Heart left ventricle (tissue), 16 donors: ENCODE measurements at places on chromosomes 7 and 10. TPM values are rescaled to one million over a fixed set of nuclear protein-coding genes. Genes with fewer than 3 reads are reported as not detected.
A peak's percentile ranks its signal among the peaks of the same experiment; 100 is the strongest.

DNA sequence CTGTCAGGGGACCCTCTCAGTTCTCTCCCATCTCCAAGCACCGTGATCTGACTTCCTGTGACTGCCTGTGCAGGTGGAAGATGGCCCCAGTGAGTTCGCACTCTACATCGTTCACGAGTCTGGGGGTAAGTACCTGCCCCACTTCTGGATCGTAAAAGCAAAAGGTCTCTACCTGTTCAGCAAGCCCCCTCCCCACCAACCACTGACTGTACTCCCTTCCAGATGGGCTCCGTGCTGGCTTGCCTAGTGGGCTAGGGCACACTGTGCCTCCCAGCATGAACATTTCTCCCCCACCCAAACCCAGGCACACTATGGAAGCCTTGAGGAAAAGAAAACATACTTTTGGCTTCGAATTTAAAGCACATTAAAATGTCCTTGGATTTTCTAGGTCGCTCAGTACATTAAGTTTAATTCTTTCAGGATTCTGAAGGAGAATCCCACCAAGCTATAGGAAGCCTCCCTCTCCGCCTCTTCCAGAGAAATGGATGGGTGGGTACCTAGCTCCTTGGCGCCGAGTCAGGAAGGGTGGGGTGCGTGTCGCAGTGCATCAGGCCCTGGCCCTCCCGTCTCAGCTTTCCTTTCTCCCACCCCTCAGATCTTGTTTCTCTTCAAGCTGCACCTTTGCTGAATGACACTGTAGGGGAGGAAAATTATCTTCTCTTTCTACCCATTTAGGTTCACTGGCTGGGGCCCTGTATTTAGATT lies 11.0 kb upstream of the ZNF22 start:
- H3K36me3 ChIP-seq: no peaks in the 10 kb centered on the region
- no peak for DNase-seq
- H3K4me1 ChIP-seq: peaks cover 71% of the 10 kb centered on the region
- H3K4me3 ChIP-seq: no peak overlapping the region
- H3K27ac ChIP-seq: peak overlapping the region; percentile 80

DNA sequence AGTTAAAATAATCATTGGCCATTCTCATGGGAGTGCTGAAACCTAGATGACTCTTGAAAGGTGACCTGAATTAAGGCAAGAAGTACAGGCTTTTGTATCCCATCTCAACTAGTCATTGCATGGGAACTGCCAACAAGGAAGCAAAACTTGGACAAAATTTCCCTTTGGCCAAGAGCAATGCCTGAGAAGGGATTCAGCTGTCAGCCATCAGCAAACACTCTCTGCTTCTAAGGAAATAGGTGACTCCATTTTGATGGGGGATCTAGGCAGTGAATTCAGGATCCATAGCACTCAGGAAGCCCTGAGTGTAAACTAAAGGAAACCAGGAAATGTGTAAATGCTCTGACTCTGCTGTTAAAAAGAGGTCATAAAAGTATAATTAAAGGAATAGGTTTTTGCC lies 221.5 kb upstream of the TMEM229A start:
- H3K27me3 ChIP-seq: no peaks in the 10 kb centered on the region
- no peaks in the 10 kb centered on the region for H3K36me3 ChIP-seq
- DNase-seq: no peak
- H3K4me1 ChIP-seq: no peaks in the 10 kb centered on the region
- no peak overlapping the region for H3K27ac ChIP-seq
- H3K4me3 ChIP-seq: no peak overlapping the region

PSMG3 gene
- total RNA-seq: 7.3 TPM

ABCB1 gene
- total RNA-seq: 6.2 TPM

AGMO gene
- total RNA-seq: 0.30 TPM
